Hindlimb muscle (tissue), 1 donor: ENCODE measurements at places on chromosomes 1 and 21.

- no peak for DNase-seq
Observed at GRCh38 chr1:111236806-111237205, 9.3 kb downstream of the CHI3L2 start.

DNA sequence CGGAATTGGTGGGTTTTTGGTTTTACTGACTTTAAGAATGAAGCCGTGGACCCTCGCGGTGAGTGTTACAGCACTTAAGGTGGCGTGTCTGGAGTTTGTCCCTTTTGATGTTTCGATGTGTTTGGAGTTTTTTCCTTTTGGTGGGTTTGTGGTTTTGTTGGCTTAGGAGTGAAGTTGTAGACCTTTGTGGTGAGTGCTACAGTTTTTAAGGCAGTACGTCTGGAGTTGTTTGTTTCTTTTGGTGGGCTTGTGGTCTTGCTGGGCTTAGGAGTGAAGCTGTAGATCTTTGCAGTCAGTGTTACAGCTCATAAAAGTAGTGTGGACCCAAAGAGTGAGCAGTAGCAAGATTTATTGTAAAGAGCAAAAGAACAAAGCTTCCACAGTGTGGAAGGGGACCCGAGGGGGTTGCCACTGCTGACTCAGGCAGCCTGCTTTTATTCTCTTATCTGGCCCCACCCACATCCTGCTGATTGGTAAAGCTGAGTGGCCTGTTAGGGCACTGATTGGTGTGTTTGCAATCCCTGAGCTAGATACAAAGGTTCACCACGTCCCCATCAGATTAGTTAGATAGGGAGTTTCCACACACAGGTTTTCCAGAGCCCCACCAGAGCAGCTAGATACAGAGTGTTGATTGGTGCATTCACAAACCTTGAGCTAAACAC is 20.9 kb downstream of the HENMT1 start:
- no peak for DNase-seq

GRCh38 chr1:28296401-28297261 is 32.2 kb upstream of the MED18 start:
- DNase-seq, result peak; percentile 36

- DNase-seq, result no peak
Observed at GRCh38 chr1:22487781-22488180, 36.1 kb downstream of the ZBTB40 start.

- no peak for DNase-seq
Observed at GRCh38 chr1:35502242-35502641, 55.0 kb downstream of the KIAA0319L start.

DNA sequence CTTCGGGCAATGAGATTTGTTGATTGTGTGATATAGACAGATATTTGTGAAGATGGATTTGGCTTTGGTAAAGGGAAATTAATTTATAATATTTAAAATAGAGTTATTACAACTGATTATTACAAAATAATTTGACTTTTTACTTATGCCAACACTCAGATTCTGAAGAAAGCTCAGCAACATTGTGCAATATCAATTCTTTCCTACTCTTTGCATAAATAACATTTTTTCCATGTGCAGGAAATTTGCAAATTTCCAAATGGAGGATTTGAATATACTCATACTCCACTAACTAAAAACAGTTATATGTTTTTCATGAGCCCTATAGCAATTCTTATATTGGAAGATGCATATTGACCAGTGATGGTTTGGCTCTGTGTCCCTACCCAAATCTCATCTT is 676.4 kb upstream of the ADAMTS5 start:
- no peak for DNase-seq

DNA sequence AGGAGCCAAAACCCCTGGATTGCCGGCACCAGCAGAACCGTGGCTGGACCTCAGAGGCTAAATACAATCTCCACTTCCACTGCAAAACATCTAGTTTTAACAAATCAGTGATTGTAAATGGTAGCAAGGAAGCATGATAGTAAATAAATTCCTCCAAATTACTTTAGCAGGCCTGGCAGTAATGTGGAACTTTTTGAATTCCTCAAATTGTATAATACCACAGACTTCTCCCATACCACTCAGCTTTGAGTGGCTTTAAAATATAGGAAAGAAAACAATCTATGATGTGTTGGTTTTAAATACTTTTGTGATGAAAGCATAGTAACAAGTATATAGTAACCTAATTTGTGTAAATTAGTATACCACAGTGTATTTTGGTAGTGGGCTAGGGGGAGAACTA is 34.1 kb downstream of the NIBAN1 start:
- no peak for DNase-seq

DNA sequence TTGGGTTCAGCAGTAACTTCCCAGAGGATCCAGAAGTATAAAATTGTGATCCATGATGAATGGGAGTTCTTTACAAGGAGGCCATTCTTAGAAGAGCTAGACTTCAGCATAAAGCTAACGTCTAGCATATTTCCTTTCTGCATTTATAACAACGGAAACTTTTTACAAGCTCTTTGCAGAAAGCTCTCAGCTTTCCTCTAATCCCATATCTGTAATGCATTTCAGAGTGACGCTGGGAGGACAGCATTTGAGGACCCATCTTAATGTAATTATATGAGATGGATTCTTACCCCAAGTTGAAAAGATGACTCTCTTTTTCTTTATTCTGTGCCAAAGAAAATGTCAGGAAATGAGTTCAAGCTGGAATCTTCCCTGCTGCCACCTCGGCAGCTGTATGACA is 132.0 kb upstream of the CACHD1 start:
- DNase-seq, result no peak

GRCh38 chr1:95640746-95641145 is 406.7 kb downstream of the RWDD3 start:
- DNase-seq, result no peak

DNA sequence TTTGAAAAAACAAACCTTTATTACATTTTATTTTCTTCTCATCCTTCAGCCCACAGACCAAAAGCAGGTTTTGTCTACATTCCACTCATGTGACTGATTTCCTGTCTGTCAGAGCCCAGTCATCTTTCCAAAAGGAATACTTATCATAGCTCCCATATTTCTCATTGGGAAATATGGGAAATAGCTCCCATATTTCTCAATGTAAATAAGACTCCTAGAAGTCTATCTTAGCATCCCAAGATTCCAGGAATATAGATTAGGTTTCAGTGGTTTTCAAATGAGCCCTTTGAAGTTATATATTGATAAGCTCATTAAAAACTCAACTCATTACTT is 19.1 kb upstream of the NRDC start:
- no peak for DNase-seq

- DNase-seq, result no peak
Observed at GRCh38 chr21:25929856-25930520, 195.2 kb downstream of the GABPA start.

- no peak for DNase-seq
Observed at GRCh38 chr1:164740000-164740526, 181.1 kb downstream of the PBX1 start.

- peak; percentile 77 for DNase-seq
Observed at GRCh38 chr1:214660900-214661299, 57.9 kb downstream of the CENPF start.

- DNase-seq, result no peak
Observed at GRCh38 chr1:33277488-33278084, 21.3 kb downstream of the ZNF362 start.

DNA sequence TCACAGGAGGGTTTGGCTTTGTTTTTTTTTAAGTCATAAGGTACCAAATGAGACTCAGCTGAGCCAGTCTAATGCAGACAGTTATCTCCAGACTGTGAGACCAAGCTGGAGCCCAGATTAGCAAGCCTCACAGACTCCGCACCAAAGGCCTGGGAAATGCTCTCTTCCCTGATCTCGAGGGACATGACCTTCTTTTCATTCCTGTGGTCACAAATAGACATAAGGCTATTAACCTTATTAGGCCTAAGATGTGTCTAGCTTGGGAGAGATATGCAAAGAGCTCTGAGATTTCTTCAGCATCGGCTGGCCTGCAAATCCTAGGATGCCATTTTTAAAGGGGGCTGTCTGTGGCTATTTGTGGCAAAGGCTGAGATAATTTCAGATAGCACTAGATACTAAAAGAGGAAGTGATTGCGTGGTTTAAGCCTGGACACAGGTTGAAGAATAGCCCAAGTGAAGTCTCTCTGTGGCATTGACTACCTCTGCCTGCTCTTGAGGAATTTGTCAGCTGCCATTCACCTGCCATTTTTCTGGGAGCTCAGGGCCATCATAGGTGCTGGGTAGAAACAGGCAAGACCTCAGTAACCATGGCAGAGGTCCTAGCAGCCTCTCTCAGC is 301.3 kb downstream of the SIPA1L2 start:
- DNase-seq, result no peak

DNA sequence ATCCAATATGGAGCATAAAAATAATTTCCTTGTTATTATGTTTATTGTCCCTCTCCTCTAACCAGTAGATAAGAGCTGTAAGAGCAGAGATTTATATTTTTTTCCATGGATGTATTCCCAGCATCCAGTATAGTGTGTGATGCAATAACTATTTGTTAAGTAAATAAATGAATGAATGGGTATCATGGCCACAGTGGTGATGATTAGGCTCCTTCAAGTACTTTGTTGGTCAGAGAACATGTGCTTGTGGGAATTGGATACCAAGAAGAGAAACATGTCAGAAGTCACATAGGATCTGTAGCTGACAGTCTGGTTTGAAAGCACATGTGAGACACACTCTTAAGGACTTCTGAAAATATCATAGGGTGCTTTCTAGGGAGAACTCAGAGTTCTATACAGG is 588.5 kb downstream of the AGBL4 start:
- no peak for DNase-seq
